Anterior cingulate cortex (tissue), 58 donors: ENCODE measurements at places on chromosomes 11 and 22.

DNA sequence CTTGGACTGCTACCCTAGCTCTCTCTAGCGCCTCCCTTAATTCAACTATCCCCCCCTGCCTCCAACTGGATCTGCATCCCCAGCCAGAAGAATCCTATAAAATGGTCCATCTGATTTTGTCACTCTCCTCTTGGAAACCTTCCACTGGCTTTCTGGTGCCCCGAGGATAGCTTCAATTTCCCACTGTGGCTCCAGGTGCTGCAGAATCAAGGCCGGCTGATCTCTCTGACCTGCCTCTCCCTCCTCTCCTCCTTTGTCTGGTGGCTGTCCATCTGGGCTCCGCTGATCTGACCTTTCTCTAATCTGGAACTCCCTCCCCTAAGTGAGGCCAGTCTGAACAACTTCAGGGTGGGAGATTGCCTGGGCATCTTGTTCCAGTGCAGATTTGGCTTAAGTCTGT lies 6.1 kb upstream of the GRK3 start:
- DNase-seq = no peak

DNA sequence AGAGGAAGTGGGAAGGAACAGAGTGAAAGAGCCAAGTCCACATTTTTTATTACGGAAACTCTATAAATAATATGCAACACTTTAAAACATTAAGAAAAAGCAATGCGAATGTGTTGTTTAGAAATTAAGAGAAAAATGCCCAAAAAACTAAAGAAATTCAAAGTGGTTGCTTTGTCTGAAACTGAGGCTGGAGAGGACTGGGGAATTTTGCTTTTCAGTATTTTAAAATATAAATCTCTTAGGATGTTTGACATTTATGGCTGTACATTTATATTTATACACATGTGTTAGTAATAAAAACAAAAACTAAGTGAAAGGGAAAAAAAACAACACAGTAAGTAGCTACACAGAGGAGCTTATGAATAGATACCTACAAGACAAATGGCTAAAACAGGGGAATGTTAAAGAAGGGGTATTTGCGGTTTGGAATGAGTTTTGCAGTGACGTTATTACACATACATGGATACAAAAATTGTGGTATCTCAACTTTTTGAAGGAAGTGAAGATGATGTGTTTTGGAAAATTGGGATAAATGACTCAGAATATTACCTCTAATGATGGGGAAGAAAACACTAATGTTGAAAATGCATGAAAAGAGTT lies 97.0 kb upstream of the DRD2 start:
- DNase-seq = no peak

- DNase-seq = no peak
Measured at GRCh38 chr11:93532281-93532789, 10.9 kb downstream of the SMCO4 start.

GRCh38 chr11:24833573-24833972 lies 336.7 kb downstream of the LUZP2 start:
- no peak for DNase-seq

DNA sequence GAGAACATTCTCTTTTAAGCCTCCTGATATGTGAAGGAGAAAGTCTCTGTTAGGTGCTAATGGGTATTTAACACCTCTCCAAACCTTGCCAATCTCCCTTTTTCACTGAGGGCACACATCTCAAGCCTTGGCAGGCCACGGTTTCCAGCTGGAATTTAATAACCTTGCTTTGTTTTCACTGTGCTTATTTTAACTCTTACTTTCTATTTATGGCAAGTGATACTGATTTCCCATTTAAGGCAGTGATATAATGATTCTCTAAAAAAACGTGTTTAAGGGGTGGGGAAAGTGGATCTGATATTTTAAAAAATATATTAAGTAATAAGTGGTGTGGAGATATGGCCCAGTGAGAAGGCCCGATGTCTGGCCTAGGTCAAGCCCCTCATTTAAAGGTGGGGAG lies 1.1 kb upstream of the RASD2 start:
- no peak for DNase-seq
